Esophagus squamous epithelium (tissue), 5 donors: ENCODE measurements at places on chromosomes 13 and 19.
A peak's percentile ranks its signal among the peaks of the same experiment; 100 is the strongest.

- DNase-seq = no peak
Measured at GRCh38 chr19:42122691-42123607, 9.3 kb downstream of the POU2F2 start.

GRCh38 chr19:45141203-45141900 is 19.4 kb downstream of the NKPD1 start:
- no peak for DNase-seq

DNA sequence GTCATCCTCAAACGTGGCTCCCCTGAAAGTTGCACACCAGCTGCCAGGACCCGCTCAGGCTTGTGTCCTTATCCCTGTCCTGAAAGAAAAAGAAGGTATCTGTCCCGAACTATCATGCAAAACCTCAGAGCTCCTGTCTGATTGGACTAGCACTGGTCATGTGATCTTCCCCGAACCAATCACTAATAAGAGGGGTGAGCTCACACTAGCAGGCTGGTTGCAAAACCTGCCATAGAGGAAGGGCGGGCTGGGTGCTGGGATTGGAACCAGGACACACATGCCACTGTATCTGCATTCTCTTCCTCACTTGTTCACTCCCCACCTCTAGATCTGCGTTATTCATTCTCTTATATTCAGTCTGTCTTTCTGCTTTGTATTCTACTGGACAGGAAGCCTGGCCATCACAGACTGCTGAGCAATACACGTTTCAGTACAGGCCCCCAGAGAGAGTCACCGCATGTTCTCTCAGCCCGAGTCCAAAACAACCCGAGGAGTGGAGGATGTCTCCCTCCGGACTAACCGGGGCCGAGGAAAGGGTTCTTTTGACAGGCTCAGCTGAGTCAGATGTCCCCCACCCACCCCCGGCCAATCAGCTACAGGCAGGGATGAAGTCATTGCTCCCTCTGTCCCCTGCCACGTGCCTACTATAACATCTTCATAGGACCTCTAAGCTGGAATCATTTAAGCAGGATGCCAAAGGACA is 97.7 kb downstream of the SIPA1L3 start:
- peak; percentile 34 for DNase-seq

- DNase-seq = no peak
Measured at GRCh38 chr19:10549733-10550132, 6.0 kb downstream of the ATG4D start.

DNA sequence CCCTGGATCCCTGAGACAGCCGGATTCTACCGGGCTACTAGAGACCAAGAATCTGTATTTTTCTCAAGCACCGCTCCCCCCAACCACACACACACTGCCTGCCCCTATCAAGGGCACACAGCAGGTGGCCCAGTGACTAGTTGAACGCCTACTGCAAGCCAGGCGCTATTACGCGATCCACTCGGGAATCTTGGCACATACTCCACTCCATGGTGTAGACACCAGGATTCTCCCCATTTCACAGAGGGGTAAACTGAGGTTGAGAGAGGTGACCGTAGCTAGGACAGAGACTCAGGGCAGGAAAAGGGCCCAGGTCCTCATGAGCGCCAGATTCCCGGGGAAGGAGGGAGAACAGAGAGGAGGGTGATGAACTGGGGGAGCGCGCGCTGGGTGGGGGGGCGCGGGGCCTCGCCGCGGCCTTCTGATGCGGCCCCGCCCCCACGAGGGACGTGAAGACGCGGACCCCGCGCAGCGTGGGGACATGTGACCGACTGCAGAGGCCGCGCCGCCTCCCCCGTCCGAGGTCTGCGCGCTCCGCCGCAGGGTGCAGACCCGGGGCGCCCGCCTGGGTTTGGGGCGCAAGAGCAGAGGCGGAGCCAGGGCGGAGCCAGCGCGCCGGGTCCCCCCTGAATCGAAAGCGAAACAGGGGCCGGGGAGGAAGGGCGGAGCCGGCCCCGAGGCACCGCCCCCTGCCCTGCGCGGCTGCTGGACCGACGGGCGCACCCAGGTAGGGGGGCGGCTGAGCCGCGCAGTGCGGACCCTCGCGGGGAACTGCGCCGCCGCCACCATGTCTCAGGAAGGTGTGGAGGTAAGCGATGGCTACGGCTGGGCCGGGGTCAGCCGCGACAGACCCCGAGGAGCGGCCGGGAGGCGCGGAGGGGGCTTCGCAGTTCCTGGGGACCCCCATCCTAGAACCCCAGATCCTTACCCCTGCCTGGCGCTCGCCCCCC is at the start of gene SHFL:
SHFL (plus strand) TSS at position 677 of the 950 bp plus-strand sequence; CDS start at position 788, 111 bp downstream.
- DNase-seq = no peak

DNA sequence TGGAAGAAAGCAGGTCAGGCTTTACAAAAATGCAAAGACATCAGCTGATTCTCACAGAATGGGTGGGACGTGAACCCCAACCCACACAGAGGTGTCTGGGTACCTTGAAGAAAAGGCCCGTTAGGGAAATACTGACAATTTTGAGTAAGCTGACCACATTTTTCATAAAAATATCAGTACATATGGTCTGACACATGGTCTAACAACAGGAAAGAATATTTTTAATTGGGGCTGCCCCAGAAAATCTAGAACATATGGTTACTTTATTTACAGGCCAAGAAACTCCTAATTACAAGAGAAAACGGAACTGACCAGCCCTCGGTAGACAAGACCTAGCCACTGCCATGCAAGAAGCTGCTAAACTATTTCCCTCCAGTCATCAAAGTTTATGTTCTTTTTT is 48.7 kb upstream of the ITM2B start:
- no peak for DNase-seq

GRCh38 chr19:38700350-38700901 is 43.8 kb downstream of the CAPN12 start:
- DNase-seq = no peak

DNA sequence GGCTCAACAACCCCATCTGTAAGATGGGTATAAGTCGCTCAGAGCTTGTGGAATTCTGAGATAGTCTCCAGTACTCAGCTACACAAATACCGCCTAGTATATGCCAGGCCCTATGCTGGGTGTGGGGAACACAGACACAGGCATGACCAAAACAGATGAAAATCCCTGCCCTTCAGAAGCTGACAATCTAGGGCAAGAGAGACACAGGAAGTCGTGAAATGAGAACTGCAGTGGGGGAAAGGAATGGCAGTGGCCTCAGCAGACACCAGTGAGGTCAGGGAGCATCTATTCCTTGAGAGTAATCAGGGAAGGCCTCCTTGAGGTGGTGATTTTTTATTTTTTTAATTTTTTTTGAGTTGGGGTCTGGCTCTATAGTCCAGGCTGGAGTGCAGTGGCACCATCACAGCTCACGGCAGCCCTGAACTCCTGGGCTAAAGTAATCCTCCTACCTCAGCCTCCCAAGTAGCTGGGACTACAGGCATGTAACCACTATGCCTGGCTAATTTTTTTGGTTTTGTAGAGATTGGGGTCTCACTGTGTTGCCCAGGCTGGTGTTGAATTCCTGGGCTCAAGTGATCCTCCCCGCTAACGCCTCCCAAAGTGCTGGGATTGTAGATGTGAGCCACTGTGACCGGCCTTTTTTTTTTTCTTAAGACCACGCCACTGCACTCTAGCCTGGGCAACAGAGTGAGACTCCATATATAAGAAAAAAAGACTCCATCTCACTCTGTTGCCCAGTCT is 3.2 kb downstream of the TMIGD2 start:
- no peak for DNase-seq

DNA sequence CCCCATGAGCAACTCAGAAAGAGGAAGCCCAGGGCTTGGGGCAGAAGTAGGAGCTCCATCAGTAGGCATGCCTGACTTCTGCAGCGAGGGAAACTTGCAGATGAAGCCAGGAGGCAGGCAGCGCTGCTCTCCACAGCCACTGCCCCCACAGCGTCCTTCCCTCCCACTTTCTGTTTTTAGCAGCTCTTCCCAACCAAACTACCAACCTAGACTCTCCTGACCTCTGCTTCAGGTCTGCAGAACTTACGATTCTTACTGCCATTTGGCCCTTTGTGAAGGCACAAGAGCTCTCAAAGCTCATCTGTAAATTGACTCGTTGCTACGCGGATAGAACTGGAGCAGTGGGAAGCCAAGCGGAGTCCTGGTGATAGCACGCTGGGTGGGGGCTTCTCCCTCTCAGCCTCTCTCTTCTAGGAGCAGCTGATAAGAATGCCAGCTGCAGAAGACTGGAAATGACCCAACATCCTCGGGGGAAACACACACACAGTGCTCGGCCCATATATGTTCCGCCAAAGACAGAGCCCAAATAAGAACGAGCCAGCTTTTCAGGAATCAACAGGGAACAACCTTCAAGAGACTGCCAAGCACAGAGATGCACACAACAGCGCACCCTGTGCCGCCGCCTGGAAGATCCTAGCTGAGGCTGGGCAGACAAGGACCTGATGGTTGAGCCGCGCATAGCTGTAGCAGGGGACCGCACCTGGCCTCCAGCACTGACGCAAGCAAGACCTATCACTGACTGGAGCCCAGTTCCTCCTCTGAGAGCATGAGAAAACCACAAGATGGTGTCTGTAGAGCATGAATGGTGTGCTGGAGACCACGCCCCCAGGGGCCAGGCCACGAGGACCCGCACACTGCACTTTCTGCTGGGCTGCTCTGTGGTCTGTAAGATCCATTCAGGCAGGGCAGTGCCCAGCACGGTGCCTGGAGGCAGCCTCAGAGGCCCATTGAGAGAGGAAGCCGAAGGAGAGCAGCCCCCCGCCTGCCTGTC is 15.9 kb upstream of the SLC35E1 start:
- DNase-seq = no peak

- no peak for DNase-seq
Measured at GRCh38 chr13:95703576-95703975, 26.6 kb downstream of the DNAJC3 start.

- no peak for DNase-seq
Measured at GRCh38 chr19:900302-901111, 7.2 kb downstream of the RNU6-9 start.
